ENCODE measurements at places on chromosomes 5 and 9.

DNA sequence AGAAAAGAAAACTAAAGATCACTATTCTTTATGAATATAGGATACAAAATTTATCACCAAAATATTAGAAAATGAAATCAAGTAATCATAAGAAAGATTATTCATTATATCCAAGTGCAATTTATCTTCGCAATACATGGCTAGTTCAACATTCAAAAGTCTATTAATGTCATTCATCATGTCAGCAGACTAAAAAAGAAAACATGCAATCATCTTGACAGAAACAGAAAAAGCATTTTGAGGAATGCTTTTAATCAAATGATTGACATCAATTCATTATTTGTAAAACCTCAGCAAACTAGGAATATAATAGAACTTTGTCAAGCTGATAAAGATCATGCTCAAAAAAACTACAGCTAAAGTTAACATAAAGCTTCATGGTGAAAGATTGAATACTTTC is 40.7 kb downstream of the ATPSCKMT start:
- no peak for DNase-seq

- no peak for DNase-seq
Observed at GRCh38 chr5:156826150-156826549, 23.9 kb upstream of the PPP1R2B start.

DNA sequence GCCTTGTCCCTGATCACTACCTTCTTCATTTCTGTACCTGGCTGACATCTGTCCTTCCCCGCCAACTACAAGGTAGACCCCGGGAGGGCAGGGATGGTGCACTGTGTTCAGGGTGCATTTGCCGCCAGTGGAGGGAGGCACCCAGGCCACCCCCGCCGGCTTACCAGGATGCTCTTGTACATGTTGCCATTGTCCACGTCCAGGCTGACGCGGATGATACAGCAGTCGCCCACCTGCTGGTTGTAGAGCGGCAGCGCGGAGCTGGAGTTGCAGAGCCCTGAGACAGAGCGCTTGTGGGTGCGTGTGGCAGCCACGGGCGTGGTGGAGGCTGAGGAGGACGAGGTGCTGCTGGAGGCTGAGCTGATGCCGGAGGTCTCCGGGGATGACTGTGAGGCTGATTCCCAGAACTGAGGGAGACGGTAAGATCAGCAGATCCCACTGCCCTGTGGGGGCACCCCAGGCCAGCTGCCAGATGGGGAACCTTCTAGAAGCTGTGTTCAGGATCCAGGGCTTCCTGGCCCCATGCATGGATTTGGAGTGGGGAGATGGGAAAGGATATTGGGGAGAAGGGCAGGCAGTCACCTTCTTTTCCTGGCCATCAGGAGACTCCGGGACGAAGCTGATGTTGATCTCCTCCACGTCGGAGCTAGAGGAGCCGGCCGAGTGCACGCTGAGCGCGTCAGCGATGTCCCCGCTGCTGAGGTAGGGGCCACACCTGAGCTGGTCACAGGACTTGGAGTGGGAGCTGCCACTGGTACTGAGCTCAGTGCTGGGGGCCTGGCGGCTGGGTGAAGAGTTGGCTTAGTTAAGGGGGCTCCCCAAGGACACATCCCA is 19.5 kb downstream of the RALGDS start:
- no peak for DNase-seq

- no peak for DNase-seq
Observed at GRCh38 chr5:137822158-137822764, 45.4 kb upstream of the MYOT start.

DNA sequence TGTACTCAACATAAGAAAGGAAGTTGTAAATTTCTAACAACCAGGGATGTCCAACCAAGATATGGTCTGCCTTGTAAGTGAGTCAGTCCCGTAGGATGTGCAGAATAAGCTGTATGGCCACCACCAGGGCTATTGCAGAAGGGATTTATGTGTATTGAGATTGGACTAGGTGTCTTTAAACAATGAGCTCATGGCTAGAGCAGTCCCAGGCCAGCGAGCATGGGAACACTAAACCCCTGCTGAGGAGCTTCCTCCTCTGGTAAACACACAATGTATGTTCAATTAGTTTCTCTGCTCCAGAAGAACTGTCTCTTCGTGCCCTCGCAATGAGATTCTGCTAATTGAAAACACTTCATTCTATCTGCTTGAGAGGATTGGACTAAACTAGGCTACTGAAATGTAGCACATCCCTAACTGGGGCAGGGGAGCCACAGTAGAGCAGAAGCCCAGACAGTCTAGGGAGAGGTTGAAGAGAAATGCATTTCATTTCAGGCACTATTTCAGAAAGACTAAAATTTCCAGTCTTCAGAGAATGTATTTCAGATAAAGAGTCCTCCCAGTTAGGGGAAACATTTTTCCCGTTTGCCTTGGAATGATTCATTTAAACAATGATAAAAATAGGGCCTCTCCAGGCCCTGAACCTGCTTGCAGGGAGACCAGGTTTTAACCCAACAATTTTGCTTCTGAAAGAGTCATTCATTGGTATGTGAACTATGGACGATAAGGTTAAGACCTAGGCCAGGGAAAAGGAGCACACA is 154.7 kb downstream of the FAM114A2 start:
- no peak for DNase-seq

- no peak for DNase-seq
Observed at GRCh38 chr5:67805666-67806348, 409.7 kb upstream of the PIK3R1 start.

DNA sequence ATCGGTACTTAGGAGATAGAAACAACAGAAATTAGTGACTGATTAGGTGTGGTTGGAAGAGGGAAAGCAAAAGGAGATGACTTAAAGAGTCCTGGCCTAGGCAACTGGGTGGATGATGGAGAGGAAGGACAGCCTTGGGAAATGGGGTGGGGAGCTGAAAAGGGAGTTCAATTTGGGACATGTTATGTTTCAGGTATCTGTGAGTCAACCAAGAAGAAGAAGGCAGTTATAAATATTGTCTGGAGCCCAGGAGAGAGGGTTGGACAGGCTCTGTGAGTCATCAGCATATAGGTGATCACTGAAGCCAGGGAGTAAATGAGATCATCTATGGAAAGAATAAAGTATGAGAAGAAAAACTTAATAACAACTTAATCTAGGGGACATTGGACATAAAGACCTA is 357.7 kb downstream of the NPR3 start:
- no peak for DNase-seq

GRCh38 chr5:134992148-134992547 is 24.4 kb downstream of the CATSPER3 start:
- DNase-seq: no peak

DNA sequence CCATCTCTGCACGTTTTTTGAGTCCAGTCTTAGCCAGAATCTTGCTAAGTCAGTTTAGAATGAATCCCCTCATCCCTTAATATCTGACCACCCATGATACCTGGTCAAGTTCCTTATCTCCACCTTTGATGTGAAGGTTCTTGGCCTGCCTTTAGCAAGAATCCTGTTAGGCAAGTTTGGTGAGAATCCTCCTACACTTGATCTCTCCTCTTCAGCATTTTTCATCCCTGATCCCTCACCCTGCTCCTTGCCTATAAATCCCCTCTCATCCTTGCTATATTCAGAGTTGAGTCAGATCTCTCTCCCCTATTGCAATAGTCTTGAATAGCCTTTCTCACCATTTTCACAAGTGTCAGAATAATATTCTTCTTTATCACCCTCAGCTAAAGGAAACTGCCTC is 31.0 kb downstream of the SMIM23 start:
- DNase-seq: no peak

DNA sequence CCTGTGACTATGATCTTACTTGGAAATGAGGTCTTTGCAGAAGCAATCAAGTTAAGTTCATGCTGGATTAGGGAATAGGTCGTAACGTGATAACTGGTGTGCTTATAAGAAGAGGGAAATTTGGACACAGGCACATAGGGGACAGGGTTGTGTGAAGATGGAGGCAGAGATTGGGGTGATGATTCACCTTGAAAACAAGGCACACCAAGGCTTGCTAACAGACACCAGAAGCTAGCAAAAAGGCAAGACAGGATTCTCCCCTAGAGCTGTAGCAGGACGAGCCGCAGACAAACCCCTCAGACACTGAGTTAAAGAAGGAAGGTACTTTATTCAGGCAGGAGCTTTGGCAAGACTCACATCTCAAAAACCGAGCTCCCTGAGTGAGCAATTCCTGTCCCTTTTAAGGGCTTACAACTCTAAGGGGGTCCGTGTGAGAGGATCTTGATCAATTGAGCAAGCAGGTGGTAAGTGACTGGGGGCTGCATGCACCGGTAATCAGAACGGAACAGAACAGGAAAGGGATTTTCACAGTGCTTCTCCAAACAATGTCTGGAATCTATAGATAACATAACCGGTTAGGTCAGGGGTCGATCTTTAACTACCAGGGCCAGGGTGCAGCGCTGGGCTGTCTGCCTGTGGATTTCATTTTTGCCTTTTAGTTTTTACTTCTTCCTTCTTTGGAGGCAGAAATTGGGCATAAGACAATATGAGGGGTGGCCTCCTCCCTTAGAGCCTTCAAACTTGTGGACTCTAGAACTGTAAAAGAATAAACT is 57.5 kb upstream of the S1PR3 start:
- DNase-seq: no peak

DNA sequence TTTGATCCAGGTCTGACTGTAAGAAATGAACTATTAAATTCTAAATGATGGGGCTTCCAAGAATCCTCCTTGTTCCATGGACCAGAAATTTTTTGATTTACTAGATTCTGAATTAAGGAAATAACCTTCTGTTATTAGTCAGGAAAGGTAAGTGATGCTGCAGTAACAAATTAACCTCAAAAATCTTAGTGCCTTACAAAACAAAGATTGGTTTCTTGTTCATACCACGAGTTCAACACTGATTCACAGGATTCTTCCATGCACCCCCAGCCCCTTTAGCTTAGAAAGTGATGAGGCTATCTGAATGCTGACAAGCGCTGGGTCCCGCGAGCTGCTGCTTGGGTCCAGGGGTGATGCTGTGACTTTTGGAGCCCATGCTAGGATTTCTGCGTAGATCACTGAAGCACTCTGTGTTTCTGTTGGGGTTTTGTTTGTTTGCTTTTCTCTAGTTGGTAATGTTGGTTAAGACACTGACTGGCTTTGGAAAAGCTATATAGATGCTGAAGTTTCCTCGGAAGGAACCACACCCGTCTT is 52.3 kb downstream of the COL15A1 start:
- no peak for DNase-seq

- no peak for DNase-seq
Observed at GRCh38 chr9:68860419-68860818, 153.5 kb downstream of the PRKACG start.

- no peak for DNase-seq
Observed at GRCh38 chr5:142934051-142934762, 164.0 kb downstream of the ARHGAP26 start.

DNA sequence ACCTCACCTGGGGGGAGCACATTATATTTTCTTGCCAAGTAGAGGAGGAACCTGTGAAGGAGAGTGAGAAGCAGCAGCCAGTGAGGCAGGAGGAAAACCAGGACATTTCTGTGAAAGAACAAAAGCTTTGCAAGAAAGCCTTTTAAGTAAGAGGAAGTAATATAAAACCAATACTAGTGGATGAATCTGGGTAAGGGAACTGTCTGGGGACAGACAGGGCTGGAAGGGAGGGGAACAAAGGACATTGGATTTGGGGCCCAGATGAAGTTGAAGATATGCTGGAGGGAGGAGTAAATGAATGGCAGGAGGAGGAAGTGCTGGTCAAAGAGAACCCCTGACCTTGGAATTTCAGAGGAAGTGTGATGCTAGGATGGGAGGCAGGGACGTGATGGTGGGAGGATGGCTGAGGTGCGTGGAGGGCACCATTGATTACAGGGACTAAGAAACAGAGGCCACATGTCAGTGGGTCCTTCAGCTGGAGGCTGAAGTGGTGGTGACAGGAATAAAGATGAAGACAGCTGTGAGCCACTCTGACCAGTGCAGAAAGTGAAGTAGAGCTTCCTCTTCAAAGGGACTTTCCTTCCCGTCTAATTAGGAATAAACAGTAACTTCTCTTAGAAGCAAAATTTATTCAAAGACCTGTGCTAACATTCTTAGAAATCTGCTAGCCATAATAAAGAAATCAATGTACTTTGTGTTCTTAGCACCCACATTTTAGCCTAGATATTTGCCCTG is 43.5 kb upstream of the FABP6 start:
- DNase-seq: no peak

- DNase-seq: no peak
Observed at GRCh38 chr5:169095410-169095960, 205.5 kb downstream of the SLIT3 start.

DNA sequence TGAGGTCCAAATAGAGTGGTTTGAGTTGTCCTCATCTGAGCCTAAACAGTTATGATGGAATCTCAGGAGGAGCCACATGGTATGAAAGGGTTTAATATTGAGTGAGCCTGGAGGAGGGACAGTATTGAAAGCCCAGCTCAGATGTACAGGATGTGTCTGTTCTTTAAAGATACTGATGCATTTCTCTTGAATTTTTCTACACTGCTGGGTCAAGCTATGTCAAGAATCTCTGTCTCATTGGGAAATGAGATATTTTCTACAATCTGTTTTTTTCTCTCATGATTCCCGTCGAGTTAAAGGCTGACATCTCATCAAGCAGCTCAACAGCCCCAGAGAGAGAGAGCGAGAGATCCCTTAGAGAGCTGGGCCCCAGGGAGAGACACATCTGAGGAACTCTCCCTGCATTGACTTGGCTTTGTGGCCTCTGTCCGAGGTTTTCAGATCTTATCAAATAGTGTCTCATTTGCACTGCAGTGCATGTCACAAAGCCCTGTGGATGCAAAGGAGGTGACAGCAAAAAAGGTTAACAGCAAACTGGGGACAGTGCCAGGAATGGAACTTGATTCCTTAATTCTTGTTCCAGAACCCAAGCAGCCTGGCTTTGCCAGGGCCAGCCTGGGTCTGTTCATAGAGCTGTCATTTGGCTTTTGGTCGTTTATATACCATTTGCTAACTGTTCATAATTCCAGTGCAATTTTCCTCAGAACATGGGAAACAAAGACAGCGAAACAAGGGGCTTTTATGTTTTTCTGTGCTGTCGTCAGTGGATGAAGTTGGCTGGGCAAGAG is 19.0 kb upstream of the ACTBL2 start:
- DNase-seq: no peak

- DNase-seq: no peak
Observed at GRCh38 chr9:136837146-136837855, 5.0 kb upstream of the AJM1 start.

- DNase-seq: no peak
Observed at GRCh38 chr9:19465586-19466279, 56.9 kb downstream of the ACER2 start.

DNA sequence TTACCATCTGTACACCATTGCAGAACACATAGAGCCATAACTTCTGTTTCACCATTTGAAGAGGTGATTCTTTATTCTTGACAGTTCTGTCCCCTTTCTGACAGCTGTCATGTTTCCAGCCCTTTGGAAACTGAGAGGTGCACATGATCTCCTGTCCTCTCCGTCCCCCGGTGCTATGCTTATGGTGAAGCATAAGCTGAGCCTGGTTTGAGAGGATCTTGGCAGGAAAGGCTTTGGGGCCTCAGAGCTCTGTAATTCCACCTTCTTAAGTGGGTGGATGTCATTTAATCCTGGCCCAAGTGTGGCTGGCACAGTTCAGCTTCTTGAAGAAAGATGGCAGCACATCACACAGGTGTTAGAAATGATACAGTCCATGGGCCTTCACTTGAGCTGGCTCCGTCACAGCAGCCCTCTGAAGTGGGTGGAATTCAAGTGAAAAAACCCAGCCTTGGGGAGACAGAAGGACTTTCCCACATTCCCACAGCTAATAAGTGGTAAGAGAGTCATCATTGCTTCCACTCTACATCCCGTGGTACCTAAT is 30.7 kb upstream of the GRPEL2 start:
- DNase-seq: no peak

Data from activated CD4-positive, alpha-beta T cell treated with anti-CD3 and anti-CD28 coated beads for 24 hours (primary cell).